ENCODE measurements at places on chromosomes 5 and 9. TPM values are rescaled to one million over a fixed set of nuclear protein-coding genes. Genes with fewer than 3 reads are reported as not detected.

GRCh38 chr5:158839638-158840037, 260.1 kb downstream of the EBF1 start:
- DNase-seq: no peak
- no peaks in the 10 kb centered on the region for H3K4me1 ChIP-seq
- no peaks in the 10 kb centered on the region for H3K36me3 ChIP-seq
- no peaks in the 10 kb centered on the region for H3K27me3 ChIP-seq

DNA sequence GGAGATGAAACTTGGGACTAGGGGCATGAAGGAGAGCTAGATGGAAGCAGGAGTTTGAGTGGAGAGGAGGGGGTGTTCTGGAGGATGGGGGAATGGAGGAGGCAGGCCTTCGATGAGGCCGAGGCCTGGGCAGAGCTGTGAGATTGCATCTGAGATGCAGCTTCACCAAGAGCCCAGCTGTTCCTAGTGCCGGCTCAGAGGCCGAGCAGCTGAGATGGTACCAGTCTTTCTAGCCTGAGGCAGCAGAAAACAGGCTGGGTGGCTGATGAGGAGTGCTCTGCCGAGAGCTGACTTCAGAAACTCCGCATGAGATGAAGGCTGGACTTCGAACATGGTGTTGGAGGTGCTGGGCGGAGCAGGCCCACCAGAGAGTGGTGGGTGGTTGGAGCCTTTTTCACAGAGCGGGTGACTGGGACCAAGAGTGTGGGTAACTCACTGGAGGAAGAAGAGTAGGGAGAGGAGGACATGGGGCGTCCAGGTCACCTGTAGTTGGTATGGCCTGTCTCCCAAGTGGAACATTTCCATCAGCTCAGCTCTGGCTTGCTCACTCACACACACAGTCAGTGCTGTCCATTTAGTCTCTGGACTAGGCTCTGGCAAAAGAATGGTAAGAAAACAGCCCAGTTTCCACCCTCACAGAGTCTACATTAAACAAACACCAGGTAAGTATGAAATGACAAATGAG, 54.7 kb downstream of the TMOD1 start:
- H3K4me3 ChIP-seq: no peak overlapping the region
- no peaks in the 10 kb centered on the region for H3K36me3 ChIP-seq
- no peaks in the 10 kb centered on the region for H3K27me3 ChIP-seq
- H3K4me1 ChIP-seq: no peaks in the 10 kb centered on the region
- DNase-seq: no peak

Gene SLC23A1
- total RNA-seq: 0.33 TPM

Gene RNF183
- total RNA-seq: not detected

Gene PCSK5
- total RNA-seq: 21.0 TPM

- peak overlapping the region; percentile 45 for H3K27ac ChIP-seq
- DNase-seq: no peak
- H3K27me3 ChIP-seq: no peaks in the 10 kb centered on the region
- H3K36me3 ChIP-seq: no peaks in the 10 kb centered on the region
- no peaks in the 10 kb centered on the region for H3K4me1 ChIP-seq
Measured at GRCh38 chr9:93500571-93501298, 47.4 kb upstream of the FAM120AOS start.

DNA sequence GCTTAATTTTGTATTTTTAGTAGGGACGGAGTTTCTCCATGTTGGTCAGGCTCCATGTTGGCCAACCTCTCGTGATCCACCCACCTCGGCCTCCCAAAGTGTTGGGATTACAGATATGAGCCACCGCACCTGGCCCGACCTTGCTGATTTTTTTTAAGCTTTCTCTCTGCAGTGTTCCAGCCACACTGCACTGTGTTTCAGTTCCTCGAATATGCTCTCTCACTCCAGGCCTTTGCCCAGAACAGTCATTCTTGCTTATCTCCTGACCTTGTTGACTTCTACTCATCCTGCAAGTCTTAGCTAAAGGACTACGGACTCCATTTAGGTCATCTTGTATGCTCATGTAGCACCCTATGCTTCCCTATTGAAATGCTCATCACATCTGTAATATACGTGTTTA, 3.3 kb downstream of the SNAPC3 start:
- peaks cover under 1% of the 10 kb centered on the region for H3K4me1 ChIP-seq
- no peaks in the 10 kb centered on the region for H3K36me3 ChIP-seq
- no peak overlapping the region for H3K27ac ChIP-seq
- H3K4me3 ChIP-seq: no peak overlapping the region
- DNase-seq: no peak
- H3K27me3 ChIP-seq: no peaks in the 10 kb centered on the region

DNA sequence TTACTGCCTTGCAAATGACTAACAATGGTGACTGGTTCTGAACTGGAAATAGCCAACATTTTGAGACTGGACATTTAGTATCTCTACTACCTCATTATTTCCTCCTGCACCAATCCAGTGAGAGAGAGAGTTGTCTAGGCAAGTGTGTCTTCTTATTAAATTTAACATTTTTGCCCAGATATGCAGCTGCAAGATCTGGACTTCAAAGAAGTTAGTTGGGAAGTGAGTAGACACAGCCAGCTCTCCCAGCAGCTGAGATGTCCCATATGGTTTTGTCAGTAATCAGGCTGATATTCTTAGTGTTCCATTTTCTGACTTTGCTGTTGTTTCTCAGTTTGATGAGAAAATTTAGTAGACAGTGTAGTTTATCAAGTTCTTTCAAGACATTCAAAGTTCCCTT, 1778.8 kb upstream of the CDH6 start:
- H3K4me1 ChIP-seq: no peaks in the 10 kb centered on the region
- H3K27ac ChIP-seq: no peak overlapping the region
- no peak for DNase-seq
- no peaks in the 10 kb centered on the region for H3K36me3 ChIP-seq

Gene SPAG8
- 1.3 TPM for total RNA-seq

- H3K4me3 ChIP-seq: no peak overlapping the region
- no peaks in the 10 kb centered on the region for H3K27me3 ChIP-seq
- H3K4me1 ChIP-seq: no peaks in the 10 kb centered on the region
- DNase-seq: no peak
- no peaks in the 10 kb centered on the region for H3K36me3 ChIP-seq
- no peak overlapping the region for H3K27ac ChIP-seq
Measured at GRCh38 chr9:1941989-1942388, 73.2 kb upstream of the SMARCA2 start.

DNA sequence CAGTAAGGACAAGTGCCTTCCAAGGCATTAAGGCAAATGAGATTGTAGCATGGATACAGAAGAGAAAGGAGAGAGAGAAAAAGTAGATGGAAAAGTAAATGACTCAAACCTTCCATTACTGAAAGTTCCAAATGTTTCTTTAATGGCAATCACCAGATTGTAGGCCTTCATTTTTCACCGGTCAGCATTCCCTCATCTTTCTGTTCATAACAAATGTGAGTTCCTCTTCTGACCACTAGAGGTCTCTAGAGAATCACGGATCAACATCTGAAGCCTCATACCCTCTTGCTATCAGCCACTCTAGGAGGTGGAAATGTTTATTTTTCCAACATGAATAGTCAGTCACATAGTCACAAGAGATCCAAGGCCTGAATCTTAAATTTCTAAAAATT, 73.6 kb upstream of the RPS23 start:
- H3K4me3 ChIP-seq: no peak overlapping the region
- H3K27me3 ChIP-seq: no peaks in the 10 kb centered on the region
- no peaks in the 10 kb centered on the region for H3K4me1 ChIP-seq
- no peak overlapping the region for H3K27ac ChIP-seq

All from breast epithelium (tissue), 4 donors.